ENCODE measurements at places on chromosomes 16 and 17.

GRCh38 chr16:72658888-72659717 is 388.8 kb downstream of the ZFHX3 start:
- DNase-seq, result no peak

GRCh38 chr16:47511882-47512281 is 50.8 kb downstream of the PHKB start:
- DNase-seq, result no peak

DNA sequence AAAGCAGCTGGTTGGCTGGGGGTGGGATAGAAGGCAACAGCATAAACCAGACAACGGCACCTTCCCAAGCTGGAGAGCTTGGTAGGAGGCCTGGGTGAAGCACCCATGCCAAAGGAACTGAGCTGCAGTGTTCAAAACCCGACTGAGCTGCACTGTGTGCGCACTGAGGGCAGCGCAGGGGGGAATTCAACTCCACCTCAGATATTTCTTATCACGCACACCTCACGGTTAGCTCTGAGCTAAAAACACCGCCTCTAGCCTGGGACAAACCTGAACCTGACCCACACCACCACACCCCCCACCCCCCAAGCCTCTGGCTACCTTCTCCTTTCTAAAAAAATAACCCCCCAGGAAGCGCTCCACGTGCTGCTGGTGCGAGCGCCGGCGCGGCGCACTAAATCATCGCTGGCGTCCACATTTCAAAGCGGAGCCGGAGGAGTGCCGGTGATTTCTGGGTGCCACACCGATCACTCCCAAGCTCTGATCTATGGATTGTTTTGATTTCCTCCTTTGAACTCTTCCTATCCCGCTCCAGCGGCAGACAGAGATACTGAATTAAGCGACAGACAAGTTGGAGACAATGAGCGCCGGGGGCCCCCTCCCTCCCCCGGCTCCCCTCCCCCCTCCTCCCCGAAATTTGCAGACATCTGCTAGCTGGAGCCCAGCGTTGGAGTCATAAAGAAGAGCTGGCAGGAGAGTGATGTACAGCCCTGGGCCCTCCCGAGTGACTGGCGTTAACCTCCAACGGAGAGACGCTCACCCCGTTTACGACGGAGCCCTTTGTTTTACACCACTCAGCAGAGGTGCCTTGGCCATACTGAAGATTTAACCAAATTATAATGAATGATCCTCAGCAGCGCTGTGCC is 85.0 kb downstream of the NOG start:
- DNase-seq, result no peak

- no peak for DNase-seq
These were observed 41.9 kb upstream of the SDK2 start for GRCh38 chr17:73686126-73686525.

DNA sequence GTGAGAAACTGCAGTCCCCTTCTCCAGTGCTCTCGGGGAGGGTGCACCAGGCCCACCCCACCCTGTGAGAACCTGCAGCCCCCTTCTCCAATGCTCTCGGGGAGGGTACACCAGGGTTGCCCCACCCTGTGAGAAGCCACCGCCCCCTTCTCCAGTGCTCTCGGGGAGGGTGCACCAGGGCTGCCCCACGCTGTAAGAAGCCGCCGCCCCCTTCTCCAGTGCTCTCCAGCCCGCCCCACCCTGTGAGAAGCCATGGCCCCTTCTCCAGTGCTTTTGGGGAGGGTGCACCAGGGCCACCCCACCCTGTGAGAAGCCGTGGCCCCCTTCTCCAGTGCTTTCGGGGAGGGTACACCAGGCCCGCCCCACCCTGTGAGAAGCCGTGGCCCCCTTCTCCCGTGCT is 12.1 kb downstream of the SPATA33 start:
- no peak for DNase-seq

Measured in CD4-positive, alpha-beta T cell treated with Interleukin-4 for 1 hour (primary cell).